ENCODE measurements at places on chromosomes 2 and 18.

- DNase-seq, result no peak
These were observed at the start of gene CRACDL for GRCh38 chr2:98935777-98936352. CRACDL (minus strand) TSS chr2:98936225; CDS start chr2:98846800, 89,425 bp downstream.

DNA sequence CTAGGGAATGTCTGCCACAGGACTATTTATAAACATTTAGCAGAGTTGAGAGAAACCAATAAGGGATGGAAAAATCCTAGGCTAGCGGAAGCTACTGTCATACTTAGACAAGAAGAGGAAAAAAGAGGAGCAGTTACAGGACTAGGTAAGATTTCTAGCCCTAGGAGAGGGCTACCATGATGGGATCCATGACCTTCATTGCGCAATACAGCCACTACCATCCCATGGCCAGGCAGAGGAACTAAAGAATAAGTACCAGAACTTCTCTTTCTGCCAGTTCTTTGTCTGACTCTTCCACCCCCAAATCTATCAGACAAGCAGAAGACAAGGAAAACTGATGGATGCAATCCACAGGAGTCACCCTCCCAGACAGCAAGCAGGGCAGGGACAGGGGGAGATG is 417.0 kb upstream of the CHST9 start:
- DNase-seq, result no peak

DNA sequence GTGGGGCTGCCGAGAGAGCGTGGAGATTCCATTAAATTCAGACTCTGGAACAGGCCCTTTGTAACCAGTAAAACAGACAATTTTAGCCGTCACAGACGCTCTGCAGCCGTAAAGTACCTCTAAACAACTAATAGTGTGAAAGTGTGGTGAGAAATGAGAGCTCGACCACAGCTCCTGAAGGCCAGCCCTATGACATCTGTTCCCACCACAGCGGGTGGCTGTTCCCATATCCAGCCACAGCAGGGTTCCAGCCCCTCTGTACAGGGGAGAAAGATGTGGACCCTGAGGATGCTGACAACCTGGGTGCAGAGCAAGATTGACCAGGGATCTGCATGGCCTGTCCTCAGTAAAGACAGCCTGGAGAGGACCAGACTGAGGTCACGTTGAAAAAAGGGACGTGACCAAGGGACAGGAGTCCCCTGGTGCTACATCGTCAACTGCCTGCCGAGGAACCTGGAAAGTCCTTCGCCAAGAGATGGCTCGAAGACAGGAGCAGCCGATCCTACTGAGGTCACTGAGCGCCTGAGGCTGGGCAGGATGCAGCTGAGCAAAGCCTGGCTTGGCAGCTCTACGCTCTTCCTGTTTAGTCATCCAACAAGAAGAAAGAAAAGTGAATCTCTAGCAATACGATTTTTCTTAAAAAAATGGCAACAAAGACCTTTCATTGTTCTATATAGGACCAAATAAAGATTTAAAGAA is 831.7 kb downstream of the RNF144A start:
- DNase-seq, result peak; percentile 36

DNA sequence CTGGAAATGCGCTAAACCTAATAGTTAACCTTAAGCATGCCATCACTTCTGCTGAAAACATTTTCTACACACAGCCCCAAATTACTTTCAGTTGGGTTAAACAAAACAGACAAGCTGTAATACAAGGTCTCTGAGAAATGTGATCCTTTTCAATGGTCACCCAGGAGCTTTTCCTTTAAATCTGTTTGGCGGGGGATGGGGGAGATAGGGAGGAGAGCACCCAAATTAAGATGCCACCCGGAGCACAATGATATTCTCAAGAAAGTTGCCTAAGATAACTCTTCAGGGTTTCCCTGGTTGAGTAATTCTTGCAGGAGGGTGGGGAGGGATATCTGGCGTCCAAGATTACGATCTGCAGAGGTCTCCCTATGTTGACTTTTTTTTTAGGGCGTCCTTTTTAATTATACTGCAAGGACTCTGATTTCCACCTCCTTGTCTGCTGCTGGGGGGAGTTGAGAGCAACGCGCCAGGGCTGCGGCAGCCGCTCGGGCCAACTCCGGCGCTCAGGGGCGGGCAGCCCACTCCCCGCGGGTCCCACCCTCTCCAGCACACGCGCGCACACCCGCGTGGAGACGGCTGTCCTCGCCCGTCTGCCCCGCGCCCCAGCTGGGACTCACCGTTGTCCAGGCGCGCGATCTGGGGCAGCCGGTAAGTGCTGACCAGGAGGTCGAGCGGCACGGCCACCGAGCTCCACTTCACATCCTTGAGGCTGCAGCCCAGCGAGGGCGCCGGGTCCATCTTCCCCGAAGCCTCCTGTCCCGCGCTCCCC is 807 bp downstream of the GAREM1 start:
- DNase-seq, result no peak

DNA sequence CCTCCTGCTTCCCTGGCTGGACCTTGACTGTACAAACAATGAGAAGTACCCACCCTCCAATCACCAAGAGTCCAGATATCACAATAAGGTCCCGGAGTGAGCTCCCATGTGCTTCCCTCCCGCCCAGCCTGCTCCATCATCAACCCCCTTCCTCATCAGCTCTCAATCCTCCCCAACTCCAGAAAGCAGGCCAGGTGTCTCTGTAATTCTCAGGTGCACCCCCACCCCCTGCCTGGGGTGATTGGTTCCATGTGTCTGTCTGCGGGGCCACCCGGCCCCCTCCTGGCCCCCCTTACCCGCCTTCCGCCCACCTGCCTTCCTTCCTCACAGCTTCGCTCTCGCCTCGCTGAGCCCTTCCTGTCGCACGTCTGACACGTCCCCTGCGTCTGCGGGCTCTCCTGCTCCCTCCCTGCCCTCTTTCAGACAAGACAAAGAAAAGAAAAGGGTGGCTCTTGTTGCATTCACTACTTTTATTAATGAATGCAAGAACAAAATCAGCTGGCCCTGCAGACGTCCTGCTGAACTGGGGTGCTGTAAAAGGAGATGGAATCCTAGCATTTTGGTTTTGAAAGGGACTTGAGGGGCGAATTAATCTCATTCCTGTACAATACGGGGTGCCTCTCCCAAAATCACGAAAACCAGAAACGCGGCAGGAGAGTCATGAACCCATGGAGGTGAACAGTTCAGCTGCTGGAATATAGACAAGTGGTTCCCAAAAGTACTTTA is 26.5 kb upstream of the IGFBP2 start:
- peak; percentile 21 for DNase-seq

DNA sequence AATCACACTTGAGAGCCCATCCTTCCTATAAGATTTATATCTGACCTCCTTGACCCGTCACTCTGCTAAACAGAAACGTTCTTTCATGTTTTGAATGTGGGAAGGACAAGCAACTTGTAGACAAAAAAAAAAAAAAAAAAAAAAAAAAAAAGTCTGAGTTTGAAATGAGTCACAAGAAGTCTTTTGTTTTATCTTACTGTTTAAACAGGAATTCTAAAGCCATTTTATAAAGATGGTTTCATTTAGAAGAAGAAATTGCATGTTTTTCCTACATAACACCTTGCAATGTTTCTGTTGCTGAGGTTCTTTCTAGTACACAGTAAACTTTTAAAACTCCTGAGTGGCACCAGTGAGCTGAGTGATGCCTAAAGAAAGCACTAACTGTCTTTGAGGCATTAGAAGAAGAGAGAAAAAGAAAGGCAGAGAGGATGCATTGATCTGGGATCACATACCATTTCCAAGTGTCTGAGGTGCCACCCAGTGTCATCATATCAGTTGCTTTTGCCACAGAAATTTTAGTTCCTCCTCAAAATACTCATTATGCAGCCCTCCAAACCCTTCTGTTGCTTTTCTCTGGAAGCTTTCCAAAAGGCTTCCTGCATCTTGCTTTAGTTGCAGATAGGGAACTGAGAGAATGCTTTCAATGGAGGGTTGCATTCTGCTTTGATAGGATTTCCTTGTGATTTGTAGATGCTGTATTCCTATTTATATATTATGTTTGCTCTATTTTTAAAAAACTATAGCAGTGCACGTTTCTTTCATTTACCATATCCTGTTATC is 69.1 kb downstream of the ACVR2A start:
- no peak for DNase-seq

DNA sequence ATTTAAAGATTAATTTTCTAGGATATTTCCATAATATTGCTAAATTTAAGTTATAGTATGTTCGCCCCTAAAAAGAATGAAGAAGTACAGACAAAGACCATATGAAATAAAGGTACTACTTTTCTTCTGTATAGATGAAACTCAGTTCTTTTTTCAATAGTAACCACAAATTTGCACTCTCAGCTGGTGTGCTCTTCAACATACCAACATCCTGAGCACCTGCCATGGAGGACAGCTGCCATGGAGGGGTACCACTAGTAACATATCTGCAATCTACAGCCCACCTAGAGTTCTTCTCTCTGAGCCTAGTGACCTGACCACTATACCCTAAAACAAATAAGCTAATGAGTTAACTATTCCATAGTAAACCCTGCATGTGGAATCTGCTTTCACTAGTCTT is 36.8 kb upstream of the ERCC3 start:
- no peak for DNase-seq

DNA sequence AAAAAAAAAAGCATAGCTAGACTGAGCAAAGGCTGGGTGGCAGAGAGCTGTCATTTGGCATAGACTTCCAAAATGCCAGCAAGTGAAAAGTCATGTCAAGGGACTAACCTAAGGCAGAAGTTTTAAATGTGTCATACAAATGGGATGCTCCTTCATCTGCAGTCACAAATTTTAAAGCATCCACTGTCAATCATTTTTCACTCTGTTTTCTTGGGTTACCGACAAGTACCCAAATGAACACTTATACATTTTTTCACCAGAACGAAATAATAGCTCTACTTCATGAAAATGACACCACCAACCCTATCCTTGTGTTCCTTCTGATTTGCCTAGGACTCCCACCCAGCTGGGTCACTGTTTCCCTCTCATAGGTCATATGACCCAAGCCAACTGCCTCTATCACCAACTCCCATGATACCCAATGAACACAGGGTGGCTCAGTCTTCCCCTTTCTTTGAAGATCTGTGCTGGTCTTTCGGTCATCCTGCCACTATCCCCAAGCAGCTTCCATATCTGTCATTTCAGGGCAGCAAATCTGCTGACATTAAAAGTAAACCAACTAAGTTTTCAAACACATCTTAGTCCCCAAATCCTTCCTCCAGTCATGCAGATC is 21.5 kb downstream of the KLF7 start:
- DNase-seq, result no peak

GRCh38 chr2:177989029-177989885 is 83.3 kb downstream of the PDE11A start:
- DNase-seq, result no peak

DNA sequence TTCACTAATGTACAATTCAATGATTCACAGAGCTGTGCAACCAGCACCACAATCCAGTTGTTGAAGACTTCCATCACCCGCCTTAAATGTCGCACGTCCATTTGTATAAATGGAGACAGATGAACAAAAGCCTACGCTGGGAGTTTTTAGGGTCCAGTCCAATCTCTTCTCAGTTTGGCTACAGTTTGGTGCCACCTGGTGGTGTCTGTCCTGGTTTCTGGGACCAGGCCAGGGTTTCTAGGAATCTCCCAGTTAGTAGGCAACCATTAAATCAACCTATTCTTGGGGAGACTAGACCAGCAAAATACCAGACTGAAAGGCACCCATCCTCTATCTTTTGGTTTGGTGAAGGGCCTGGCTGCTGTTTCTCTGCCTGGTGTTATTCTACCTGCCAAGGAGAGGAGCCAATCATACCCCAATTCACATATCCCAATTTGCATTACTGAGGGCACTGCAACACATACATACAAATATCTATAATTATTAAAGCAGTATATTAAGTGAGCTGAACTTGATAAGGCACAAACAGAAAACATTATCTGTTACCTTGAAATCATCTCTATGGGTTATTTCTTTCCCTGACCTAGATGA is 3.2 kb upstream of the DDX1 start:
- DNase-seq, result no peak

GRCh38 chr18:2471523-2471922 is 99.8 kb downstream of the METTL4 start:
- DNase-seq, result no peak

- no peak for DNase-seq
These were observed 147.9 kb upstream of the ID2 start for GRCh38 chr2:8533923-8534322.

GRCh38 chr2:204971206-204971907 is 426.1 kb downstream of the PARD3B start:
- DNase-seq, result no peak

GRCh38 chr2:232494542-232494941 is 6.9 kb upstream of the ECEL1 start:
- DNase-seq, result no peak

GRCh38 chr2:7634409-7634808 is 717.2 kb downstream of the RNF144A start:
- DNase-seq, result no peak

- no peak for DNase-seq
These were observed 87.6 kb upstream of the GALNT5 start for GRCh38 chr2:157169889-157170288.

- no peak for DNase-seq
These were observed 109.9 kb downstream of the WDSUB1 start for GRCh38 chr2:159176555-159176954.

GRCh38 chr2:20145497-20146193 is 79.3 kb downstream of the SDC1 start:
- DNase-seq, result no peak

- DNase-seq, result no peak
These were observed 183.3 kb downstream of the ARL4C start for GRCh38 chr2:234313558-234313957.

- no peak for DNase-seq
These were observed 8.1 kb downstream of the FAM171B start for GRCh38 chr2:186702006-186702405.

- no peak for DNase-seq
These were observed 33.0 kb upstream of the PHLPP1 start for GRCh38 chr18:62682371-62682770.

DNA sequence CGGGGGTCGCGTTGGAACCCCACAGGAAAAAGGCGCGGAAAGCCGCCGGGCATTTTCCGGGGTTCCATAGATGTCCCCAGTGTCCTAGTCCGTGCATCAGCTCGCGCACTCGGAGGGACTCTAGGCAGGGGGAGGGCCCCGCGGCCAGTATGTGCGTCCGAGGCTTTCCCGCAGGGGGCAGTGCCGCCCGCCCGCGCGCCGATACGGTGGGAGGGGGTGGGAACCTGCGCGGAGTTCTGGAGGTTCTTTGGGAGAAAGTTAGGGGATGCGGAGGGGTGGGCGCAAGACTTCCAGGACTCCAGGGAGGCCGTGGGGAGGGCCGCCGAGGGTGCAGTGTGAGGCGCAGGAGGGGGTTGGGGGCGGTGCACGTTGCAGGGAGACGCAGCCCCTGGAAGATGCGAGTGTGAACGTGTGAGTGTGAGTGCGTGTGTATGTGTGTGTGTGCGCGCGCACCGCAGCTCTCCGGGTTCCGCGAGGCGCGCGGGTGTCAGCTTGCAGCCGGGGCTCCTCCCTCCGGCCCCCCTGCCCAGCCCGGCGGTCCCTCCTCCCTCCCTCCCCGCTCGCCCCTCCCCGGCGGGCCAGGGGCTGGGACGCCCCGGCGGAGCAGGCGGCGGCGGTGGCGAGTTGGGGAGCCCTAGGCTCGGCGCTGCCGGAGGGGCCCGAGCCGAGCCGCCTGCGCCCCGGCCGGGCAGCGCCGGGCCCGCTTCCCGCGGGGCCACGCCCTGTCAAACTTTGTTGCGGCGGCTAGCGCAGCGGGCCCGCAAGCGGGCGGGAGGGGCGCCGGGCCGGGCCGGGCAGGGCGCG is at the start of gene TCF7L1:
TSS of gene TCF7L1 (plus strand) at position 559 of the 804 bp plus-strand sequence. CDS start 293 bp downstream, outside the sequence.
- DNase-seq, result peak; percentile 6
